WTC11 (cell line): ENCODE measurements at places on chromosomes 2 and 18.

GRCh38 chr2:142920571-142920970 is 43.1 kb downstream of the KYNU start:
- no peak for DNase-seq

GRCh38 chr2:134670955-134671354 is 47.8 kb downstream of the TMEM163 start:
- no peak for DNase-seq

- DNase-seq: no peak
Observed at GRCh38 chr2:192584976-192585375, 390.2 kb upstream of the TMEFF2 start.

DNA sequence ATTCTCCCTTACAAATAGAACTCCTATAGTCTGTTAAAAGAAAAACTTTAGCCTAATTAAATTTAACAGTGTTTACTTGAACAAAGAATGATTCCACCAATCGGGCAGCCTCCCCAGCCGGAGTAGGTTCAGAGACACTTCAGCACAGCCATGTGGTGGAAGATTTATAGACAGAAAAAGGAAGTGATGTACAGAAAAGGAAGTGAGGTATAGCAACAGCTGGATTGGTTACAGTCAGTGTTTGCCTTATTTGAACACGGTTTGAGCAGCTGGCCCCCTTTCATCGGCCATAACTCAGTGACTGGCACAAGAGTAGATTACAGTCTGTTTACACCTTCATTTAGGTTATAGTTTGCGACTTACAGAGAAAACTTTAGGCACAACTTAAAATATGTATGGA is 2.1 kb upstream of the SKA1 start:
- DNase-seq: no peak

DNA sequence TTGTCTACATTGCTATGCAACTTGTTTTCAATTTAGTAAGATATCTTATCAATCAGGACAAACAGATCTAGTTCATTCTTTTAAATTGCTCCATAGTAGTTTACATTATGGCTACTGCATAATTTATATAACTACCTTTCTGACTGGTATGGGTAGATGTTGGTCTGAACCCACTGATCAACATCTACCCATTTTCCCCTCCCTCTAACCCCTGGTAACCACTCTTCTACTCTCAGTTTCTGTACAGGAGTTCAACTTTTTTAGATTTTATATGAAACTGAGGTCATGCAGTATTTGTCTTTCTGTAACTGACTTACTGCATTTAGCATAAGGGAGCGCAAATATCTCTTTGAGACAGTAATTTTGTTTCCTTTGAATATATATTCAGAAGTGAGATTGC is 73.2 kb downstream of the ITSN2 start:
- DNase-seq: no peak

- DNase-seq: peak; percentile 57
Observed at GRCh38 chr2:161237392-161238264, 70.6 kb upstream of the PSMD14 start.
